Non-pigmented ciliary epithelial cell (primary cell): ENCODE measurements at places on chromosomes 2 and 18.

DNA sequence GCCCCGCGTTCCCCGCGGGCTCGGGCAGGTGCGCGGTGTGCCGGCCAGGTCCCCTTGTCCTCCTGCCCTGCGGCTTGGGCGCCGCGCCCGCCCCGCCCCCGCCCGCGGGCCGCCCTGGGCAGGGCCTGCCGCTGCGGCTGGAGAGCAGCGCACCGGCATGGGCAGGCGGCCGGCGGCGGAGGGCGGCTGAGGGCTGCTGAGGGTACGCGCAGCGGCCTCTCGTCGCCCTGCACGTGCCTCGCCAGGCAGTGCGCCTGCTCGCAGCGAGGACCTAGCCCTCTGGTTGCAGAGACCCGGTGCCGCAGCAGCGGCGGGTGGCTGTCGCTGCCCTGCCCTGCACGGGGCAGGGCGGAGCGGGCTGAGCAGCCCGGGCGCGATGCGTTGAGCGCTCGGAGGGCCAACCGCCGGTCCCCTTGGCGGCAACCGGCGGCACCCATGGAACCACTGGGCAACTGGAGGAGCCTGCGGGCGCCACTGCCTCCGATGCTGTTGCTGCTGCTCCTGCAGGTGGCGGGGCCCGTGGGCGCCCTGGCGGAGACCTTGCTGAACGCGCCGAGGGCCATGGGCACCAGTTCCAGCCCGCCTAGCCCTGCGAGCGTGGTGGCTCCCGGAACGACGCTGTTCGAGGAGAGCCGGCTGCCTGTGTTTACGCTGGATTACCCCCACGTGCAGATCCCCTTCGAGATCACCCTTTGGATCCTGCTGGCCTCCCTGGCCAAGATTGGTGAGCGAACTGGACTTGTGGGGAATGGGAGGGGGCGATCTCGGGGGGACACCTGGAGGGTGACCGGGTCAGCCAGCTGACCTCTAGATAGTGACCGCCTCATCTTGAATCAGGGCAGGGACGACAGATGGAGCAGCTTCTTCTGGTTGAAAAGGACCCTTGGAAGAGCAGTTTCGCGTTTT lies at the start of gene SLC9A2:
TSS of gene SLC9A2 (plus strand) at position 140 of the 906 bp plus-strand sequence. CDS start at position 436, 296 bp downstream.
- DNase-seq = no peak

DNA sequence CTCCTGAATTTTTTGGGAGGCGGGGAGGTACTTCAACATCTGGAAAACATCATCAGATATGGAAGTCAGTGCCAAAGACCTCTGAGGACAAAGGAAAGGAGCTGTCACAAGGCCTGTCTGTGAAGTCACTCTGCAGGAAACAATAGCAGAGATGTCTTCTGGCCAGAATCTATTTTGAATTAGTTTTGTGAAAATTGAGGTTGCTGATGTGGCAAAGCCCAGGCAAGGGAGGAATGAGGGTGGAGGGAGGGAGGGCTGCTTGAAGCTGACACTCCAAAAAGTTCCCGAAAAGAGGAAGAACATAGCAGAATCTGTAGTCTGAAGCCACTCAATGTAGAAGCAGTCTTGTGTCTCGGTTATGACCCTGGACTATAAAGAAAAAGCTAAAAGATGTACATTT lies 151.1 kb upstream of the LHCGR start:
- DNase-seq = no peak

GRCh38 chr2:168602846-168603401 lies 146.9 kb downstream of the CERS6 start:
- no peak for DNase-seq

DNA sequence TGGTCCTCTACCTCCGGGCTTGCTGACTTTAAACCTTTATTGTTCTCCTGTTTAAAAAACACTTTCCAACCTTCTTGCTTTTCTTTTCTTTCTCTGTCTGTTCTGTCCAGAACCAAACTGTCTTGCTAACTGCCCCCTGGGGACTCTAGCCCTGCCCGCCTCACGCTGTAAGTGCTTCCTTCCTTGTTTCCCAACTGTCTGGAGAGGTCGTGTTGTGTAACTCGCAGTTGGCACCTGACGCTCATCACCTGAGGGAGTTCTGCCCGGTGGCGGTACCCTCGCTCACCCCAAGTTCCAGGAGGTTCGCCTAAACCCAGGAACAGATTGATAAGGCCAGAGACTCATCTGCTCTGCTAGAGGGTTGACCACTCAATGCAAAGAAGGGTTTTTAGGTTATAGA lies 123.4 kb downstream of the MTCL1 start:
- no peak for DNase-seq

GRCh38 chr2:232979871-232980461 lies 33.1 kb downstream of the NGEF start:
- peak; percentile 18 for DNase-seq

DNA sequence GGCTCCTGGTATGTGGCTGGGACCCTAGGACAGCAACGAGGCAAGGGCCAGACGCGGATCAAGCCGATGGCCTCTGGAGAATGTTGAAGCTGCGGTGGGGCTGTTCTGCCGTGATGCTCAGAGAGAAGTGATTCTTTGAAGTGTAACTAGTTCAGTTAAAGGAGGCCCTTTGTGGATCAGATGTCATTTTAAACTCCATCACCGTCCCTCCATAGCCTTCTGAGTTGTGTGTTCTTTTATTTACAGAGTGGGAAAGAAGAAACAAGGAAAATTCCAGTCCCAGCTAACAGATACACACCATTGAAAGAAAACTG lies 403 bp downstream of the PNO1 start:
- DNase-seq = no peak

DNA sequence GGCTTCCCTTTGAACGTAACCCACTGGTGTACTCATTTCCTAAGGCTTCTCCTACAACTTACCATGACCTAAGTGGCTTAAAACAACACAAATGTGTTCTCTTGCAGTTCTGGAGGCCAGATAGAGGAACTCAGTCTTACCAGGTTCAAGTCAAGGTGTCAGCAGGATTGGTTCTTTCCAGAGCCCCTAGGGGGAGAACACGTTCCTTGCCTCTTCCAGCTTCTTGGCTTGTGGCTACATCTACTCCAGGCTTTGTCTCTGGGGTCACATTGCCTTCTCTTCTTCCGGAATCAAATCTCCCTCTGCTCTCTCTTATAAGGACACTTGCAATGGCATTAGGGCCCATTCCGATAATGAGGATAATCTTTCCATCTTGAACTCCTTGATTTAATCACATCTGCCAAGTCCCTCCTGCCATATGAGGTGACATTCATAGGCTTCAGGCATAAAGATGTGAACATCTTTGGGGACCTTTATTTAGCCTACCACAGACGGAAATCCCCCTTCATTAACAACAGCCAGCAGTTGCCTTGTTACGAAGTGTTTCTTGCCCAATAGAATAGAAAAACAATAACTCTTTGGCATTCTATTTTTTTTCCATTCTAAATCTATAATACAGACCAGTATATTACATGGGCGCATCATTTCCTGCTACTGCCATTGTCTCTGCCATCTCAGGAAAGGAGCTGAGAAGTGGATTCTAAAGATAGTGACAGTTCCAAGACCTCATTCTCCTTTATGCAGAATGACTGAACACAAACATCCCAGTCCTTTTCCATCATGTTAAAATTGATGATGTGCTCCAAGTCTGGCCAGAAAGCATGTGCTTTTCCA lies 362.0 kb downstream of the ZNF521 start:
- no peak for DNase-seq

GRCh38 chr2:10201201-10201600 lies 78.7 kb downstream of the RRM2 start:
- no peak for DNase-seq

- DNase-seq = no peak
Measured at GRCh38 chr2:176122052-176122682, 352 bp upstream of the HOXD9 start.

DNA sequence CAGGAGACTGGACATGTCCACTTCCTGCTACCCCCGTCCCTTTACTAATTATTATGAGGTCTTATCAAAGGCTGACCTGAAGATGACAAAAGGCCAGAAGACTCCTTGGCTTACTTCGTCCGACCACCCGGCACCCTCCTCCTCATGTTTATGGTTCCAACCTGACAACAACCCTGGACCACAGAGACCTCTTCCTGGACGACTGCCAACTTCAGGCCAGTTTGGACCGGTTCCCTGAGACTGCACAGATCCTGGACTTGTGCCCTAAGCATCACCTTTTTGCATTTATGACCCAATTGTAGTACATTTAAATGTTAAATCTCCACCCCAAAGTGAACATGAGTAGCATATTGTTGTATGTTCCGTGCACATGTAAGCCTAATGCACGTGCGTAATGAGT lies 5.8 kb downstream of the DRC1 start:
- no peak for DNase-seq

DNA sequence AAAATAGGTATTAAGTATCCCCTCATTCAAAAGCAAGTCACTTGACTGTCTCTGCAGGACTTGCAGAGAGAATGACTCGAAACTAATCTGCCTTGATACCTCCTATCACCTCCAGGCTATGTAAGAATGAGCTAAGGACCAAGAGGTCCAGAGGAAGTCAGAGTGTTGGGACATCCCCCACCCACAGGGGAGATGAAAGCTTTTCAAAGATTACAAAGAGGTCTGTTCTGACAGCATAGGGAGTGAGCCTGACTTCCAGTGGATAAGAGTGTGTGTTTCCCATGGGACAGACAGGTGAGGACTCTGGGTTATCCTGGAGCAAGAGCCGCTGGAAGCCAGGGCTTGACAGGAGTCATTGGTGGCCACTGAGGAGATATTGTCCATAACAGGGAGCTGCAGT lies 85.0 kb upstream of the TACR1 start:
- no peak for DNase-seq

DNA sequence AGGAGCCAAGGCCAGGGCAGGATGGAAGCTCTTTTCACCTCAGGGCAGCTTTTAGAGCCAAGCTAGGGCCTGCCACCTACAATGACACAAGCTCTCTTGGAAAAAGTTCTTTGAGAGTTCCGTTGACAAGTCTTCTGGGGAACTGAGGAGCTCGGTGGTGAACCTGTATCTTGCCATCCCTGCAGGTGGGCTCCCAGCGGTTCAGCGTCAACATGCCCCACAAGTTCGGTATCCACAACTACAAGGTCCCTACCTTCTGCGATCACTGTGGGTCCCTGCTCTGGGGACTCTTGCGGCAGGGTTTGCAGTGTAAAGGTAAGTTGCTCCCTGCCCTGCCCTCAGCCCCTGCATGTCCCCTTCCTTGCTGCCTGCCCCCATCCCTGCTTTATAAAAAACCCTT lies 312.8 kb upstream of the EPAS1 start:
- no peak for DNase-seq

- DNase-seq = no peak
Measured at GRCh38 chr2:231917280-231918066, 8.7 kb downstream of the NPPC start.

- no peak for DNase-seq
Measured at GRCh38 chr18:73038336-73038735, 170.5 kb upstream of the NETO1 start.

GRCh38 chr2:70143314-70144150 lies 47.3 kb downstream of the C2orf42 start:
- no peak for DNase-seq

- no peak for DNase-seq
Measured at GRCh38 chr2:26583381-26583911, 57.7 kb downstream of the CIB4 start.

- DNase-seq = no peak
Measured at GRCh38 chr2:165634855-165635254, 159.2 kb downstream of the GALNT3 start.

DNA sequence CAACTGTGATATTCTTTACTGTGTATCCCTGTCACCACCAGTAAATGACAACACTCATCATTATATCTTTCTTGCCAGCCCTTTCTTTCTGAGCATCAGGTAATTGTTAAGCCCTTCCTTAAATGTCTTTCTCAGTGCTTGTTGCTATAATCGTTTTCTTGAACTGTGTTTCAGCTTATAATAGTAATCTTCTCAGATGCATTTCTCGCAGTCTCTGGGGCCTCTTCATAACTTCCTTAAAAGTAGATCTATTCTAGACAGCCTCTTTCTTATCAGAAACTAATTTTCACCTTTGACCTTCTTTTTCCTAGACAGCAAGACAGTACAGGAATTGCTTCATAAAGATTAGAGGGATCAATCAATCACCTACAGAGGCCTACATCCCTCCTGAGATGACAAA lies 648.1 kb downstream of the CPS1 start:
- DNase-seq = no peak

DNA sequence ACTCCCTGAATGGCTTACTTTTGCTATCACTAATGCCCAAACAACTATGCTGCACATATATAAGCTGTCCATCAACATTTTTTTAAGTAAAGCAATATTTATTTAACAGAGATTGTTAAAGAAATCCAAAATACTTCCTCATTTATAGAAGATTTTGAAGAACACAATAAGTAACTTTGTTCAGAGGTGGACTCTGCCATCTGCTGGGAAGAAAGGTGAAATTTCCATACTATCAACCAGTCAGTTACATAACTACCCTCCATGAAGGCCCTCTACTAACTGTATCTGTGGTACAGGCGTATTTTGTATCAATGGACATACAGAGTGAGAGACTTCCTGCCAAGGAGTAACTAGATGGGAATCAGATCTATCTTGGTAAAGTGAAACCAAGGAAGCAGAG lies 106.0 kb downstream of the DTNB start:
- no peak for DNase-seq

DNA sequence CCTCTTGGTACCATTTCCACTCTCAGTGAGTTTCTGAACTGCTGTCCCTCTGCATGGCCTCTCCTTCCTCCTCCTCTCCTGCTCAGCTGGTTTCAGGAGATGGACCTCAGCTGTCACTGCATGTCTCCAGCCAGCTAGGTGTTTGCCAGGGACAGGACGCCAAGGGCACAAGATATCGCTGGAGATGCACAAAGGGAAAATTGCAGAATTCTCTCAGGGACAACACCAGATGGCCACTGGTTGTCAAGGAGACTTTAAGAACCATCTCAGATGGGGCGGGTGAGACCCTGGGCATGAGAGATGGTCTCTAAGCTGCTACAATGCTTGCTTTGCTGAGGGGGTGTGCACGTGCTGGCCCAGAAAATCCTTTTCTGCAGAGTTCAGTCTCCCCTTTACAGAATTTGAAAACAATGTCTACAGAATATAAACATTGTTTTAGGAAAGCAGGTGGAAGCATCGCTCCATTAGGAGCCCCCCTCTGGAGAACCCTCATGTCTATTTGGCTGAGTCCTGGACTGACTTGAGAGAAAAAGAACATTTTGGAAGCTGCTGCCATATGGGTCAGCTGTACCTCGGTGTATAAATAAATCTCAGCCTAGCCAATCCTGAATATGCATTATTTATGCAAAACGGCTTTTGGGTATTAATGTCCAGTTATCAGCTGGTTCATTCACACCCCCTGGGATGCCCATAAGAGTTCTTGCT lies 57.8 kb upstream of the SPP2 start:
- no peak for DNase-seq

- DNase-seq = no peak
Measured at GRCh38 chr18:8800876-8801262, 95.5 kb downstream of the MTCL1 start.

DNA sequence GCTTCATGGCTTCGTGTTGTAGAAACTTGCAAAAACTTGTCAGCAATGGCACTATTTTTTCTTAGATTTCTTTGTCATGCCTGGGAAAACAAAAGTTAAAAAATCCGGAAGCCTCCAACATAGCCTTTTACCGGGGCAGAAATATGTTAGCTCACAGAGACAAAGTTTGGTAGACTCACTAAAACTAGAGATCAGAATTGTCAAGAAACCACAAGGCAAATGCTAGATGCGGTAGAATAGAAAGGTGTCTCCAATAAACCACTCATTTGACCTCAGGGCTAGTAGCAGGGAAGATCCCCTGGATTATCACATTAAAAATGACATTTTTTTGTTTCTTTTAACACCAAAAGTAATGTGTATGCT lies 405 bp downstream of the CASP10 start:
- no peak for DNase-seq
